Activated CD4-positive, alpha-beta T cell treated with anti-CD3 and anti-CD28 coated beads, Interleukin-2, amount 10 ng/mL, durations not matched to agents 24 days and 14 days (primary cell): ENCODE measurements at places on chromosomes 7 and 10. TPM values are rescaled to one million over a fixed set of nuclear protein-coding genes. Genes with fewer than 3 reads are reported as not detected.

FEZF1 gene
- not detected in 2 replicates for total RNA-seq

- peak; percentile 57 for DNase-seq
These were observed 25.4 kb upstream of the LRGUK start for GRCh38 chr7:134101716-134102115.

GRCh38 chr7:155311826-155312537, 14.3 kb downstream of the INSIG1 start:
- no peak for DNase-seq

- no peak for DNase-seq
These were observed 229.2 kb downstream of the LRRN3 start for GRCh38 chr7:111320133-111320532.

DNA sequence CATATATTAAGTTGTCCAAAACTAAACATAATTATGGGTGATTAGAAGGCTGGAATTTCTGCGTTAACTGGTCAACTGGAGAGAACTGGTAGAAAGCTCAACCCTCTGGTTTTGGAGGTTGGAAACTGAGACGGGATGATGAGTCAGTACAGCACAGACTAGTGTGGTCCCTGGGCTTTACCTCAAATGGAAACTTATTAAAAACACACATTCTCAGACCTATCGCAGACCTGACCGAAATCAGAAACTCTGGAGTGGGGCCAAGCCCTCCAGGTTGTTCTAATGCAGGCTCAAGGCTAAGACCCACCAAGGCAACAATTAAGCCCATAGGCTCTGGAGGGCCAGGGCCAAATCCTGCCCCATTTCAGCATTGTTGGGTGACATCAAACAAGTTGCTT, 136.9 kb downstream of the KCNMA1 start:
- no peak for DNase-seq

DNA sequence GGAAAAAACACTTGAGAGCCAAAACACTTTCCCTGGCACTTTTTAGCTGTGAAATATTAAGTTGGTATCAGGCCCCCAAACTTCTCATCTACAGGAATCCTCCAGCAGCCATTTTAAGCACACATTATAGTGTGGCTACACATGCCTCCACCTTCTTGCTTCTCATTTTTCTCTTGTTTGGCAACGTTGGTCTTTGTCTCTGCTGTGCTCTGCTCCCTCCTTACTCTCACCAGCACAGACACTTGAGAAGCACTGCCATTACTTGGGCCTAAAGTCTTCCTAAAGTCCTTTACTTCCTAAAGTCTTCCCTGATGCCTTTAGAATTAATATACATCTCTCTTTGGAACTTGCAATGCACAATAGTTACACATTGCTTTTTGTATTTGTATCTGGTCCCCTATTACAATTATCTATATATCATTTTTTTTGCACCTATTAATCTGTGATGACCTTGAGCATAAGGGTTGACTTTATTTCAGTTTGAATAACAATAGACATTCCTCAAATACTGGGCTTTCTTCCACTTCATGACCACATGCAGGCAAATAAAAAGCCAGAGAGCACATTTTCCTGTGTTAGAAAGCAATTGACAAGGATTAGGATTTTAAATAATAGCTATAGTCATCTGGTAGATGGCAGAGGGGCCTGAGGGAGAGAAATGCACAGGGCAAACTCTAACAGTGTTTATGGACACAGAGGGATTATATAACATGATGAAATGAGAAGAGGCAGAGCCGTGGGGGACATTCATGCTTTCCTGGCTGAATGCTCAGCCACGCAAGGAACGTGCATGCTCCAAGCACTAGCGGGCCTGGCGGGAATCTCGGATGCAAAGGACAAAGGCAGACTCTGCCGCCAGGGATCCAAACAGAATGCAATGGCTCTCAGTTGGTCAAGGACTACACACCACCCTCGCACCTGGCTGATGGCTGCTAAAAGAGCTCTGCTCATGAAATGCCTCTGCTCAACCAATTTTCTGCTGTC, 99.3 kb downstream of the CDC14C start:
- no peak for DNase-seq

DNA sequence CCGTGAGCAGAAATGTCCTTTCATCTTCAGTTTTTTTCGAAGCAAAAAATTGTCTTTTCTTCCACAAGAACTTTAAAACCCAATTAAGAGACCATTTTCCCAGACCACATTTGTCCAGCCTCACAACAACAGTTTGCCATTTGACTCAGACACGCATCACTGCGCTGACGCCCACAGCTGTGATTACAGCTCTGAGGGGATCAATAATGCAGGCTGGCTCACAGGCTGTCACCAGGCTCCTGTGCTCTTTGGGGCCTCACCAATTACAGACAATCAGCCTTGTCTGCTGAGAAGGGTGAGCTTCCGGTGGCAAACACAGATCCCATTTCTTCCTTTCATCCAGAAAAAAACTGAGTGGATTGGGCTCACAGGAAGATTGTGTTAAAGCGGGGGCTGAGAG, 33.3 kb downstream of the DDC start:
- DNase-seq, result no peak

DNA sequence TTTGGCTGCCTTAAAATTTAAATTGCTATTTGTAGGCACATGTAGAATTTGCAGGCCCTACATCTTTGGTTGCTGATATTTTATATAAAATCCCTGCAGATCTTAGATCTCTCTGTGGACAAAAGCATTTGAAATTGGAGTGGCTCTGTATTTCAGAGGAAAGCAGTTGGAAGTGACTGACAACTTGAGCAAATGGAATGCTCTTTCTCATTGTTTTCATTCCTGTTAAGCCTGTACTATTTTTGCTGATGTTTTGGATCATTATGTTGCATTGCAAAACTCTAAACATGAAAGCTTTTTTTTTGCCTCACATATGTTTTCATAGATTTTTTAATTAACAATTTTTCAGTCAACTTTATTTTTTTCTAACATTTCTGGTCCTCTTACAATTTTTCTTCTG, 251.2 kb upstream of the MDFIC start:
- DNase-seq, result no peak

GRCh38 chr10:7084280-7085005, 326.4 kb downstream of the SFMBT2 start:
- no peak for DNase-seq
